T-helper 2 cell (primary cell): ENCODE measurements at places on chromosomes 6 and 20.

DNA sequence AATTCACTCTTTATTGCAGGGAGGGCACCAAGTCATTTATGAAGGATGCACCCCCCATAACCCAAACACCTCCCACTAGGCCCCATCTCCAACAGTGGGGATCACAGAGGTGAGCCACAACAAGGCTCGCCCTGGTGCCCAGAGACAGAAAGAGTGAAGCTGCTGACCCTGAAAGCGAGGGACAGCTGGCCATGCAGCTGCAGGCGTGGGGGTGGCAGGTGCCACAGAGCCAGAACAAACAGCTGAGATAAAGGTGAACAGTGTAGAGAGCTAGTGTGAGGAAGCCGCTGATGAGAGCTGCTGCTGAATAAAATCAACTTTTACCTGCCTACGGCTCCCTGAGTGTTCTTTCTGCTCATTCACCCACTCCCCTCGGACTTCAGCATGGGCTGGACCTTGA is 18.8 kb upstream of the RGS17 start:
- no peak for DNase-seq

DNA sequence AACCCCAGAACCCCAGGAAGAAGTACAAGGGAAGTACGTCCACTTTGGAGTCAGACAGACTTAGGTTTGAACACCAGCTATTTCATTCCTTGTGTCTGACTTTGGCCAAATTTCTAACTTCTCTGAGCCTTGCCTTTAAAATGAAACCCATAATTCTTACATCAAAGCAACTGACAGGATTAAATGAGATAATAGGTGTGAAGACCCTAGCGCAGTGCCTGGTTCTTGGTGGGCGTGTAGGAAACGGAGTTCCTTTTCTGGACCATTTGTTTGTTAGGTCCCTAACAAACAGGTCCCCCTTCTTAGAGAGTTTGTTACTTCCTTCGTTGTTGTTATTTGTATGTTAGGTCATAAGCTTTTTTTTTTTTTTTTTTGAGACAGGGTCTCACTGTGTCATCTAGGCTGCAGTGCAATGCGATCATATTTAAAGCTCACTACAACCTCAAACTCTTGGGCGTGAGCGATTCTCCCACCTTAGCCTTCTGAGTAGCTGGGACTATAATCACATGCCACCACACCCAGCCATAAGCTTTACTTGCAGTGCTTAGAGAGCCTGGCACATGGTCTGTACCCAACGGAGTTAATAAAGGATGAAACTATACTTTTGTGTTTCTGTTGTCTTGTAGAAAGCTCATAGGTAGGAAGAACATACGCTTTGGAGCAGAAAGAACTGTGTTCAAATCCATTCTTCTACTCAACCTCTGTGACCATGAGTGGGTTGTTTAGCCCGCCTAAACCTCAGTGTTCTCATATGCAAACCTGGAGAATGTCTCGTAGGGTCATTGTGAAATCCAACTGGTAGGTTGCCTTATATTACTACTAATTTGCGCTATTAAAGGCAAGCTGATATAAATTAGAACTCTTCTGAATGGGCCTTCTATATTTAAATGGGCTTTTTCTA is 21.8 kb upstream of the MROH8 start:
- no peak for DNase-seq

GRCh38 chr20:62148908-62149314 is 5.3 kb downstream of the SS18L1 start:
- DNase-seq: no peak

GRCh38 chr6:53335224-53335994 is 13.3 kb downstream of the ELOVL5 start:
- DNase-seq: peak; percentile 88

DNA sequence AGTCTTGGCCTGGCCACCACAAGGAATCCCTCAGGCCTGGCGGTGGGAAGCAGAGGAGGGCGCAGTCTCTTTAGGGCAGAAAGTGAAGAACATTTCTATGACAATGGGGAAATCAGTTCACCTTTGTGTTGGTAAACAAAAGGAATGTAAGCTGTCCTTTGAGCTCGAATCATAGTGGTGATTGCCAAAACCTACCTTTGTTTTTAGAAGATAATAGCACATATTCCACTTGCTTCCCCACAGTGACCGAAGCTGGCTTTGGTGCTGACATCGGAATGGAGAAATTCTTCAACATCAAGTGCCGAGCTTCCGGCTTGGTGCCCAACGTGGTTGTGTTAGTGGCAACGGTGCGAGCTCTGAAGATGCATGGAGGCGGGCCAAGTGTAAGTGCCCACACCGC is 144.1 kb downstream of the MTHFD1L start:
- DNase-seq: no peak

GRCh38 chr20:23060629-23061028 is 11.2 kb upstream of the THBD start:
- no peak for DNase-seq

- DNase-seq: no peak
Observed at GRCh38 chr6:110067837-110068591, 89.9 kb downstream of the GPR6 start.

DNA sequence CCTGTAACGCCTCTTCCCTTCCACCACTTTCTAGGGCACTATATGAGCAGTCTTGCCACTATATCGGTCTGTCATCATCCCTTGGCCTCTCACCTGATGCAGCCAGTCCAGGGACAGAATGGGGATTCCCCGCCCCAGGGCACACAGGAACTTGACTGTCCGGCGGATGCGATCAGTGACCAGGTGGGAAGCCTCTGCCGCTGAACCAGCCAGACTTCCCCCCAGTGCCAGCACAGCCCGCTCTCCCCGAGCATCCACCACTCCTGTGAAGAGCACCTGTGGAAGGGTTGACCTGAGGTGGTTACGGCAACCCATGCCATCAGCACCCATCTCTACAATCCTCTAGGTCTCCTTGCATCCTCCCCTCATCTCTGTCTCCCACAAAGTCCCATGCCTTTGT is 12.2 kb upstream of the NRM start:
- no peak for DNase-seq

- DNase-seq: no peak
Observed at GRCh38 chr6:109343518-109343917, 38.7 kb downstream of the CD164 start.

DNA sequence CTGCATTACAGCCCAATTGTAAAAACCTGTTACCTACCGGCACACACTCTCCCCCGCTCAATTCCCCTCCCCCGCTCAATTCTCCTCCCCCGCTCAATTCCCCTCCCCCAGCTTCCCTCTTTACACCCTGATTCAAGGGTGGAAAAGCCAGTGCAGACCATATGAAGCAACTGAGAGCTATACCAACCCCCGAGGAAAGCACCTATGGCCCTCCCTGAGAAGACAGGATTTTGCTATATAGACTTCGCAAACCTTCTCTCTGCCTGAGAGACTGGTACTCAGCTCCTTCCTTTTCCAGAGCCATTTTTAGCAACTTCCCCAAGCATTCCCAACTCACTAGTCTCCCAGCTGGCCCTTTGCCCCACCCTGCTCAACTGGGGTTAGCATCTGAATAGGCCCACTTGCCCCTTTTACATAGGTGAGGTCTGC is 7.6 kb downstream of the GNAS-AS1 start:
- no peak for DNase-seq

DNA sequence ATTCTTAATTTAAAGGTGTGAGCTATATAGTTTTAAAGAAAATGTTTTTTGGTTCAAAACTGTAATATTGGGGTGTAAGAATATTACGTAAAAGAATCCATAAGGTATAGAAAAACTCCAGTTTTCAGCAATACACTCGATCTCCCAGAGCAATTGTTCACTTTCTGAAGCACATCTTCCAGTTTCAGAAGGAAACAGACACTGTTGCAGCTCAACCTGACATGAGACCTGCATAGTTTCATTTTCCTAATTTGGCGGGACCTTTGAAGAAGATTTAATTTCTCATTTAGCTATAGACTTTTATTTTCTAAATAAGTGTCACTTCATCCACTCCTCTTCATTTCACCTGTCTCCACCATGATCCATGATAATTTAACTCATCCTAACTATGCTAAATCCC is 281.5 kb downstream of the HTR1B start:
- no peak for DNase-seq

DNA sequence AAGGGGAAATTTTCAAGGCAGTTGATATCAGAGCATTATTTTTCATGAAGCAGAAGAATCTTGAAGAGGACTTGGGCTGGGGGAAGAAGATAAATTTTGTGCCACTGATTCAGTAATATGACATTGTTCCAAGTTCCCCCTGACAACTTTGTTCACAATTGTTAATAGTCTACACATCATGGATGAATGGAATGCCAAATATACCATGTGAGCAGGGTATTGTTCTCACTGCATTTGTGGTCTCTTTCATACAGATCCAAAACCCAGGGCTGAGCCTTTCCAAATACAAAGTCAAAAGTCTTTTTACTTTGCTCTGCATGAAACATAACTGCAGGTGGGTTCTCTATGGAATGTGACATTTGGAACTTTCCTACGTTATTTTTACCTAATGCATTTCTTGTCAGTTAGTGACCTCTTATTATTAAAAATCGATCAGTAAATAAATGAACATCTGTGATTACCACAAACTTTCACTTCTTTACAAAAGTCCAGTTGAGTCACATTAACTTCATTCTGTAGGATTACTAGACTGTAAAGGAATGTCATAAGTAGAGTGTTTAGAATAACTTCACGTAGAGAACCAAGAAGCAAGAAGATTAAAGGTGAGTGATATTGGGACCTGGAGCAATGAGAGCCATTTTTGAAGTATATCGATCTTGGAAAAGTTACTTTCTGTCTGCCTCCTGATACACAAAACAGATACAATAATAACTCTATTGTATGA is 100.9 kb downstream of the RCAN2 start:
- DNase-seq: no peak

DNA sequence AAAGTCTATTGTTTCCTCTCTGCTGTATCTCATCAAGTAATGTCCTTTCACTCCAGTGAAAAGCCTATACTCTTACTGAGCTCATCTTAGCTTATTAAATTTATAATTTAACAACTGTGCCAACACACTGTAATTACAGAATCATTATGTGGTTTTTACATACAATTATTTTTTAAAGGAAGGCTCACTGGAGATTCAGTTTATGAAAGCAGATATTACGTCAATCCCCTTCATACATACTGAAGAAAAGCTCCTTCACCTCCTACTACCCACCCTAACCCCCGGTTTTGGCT is 28.1 kb downstream of the ARHGAP18 start:
- no peak for DNase-seq

- DNase-seq: no peak
Observed at GRCh38 chr6:30041821-30042220, 19.2 kb upstream of the POLR1H start.

GRCh38 chr6:142885182-142885867 is 59.7 kb downstream of the HIVEP2 start:
- DNase-seq: peak; percentile 14

DNA sequence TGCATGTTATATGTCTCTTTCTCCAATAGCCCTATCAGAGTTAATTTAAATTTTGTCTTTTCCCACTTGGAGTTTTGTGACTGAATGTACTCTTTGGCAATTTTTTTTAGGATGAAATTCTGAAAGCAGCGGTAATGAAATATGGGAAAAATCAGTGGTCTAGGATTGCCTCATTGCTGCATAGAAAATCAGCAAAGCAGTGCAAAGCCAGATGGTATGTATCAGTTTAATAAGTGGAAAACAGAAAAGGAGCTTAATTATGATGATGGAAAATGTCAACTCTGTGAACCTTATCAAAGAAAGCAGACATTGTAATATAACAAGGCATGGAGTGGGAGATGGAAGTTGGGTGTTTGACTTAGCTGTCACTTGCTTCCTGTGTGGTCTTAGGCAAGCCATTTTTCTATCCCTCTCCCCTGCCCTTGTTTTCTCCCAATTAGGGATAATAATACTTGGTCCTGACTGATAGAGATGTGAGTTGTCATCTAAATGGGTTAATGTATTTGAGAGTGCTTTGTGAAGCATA is 2.7 kb downstream of the CDC5L start:
- DNase-seq: no peak

- no peak for DNase-seq
Observed at GRCh38 chr6:157215717-157216116, 107.6 kb downstream of the TMEM242 start.

DNA sequence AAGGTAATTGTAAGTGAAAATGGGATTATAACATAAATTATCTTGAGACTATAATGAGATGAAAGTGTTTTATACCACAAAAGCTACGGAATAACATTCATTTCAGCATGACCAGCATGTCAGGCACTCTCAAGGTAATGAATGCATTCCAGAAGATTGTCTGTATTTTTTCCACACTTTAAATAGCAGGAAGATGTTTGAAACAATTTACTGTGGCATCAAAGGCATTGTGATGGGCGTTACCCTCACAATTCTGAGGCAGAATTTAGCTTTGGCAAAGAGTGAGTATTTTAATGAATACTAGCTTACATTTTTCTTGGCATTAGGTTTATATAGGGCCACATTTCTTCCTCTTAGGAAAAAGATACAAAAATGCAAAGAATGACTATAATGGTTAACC is 627.2 kb downstream of the BCKDHB start:
- no peak for DNase-seq

GRCh38 chr6:155185544-155185943 is 78.3 kb upstream of the CLDN20 start:
- no peak for DNase-seq
